Activated CD4-positive, alpha-beta T cell treated with anti-CD3 and anti-CD28 coated beads for 4 hours (primary cell): ENCODE measurements at places on chromosomes 11 and 22.

DNA sequence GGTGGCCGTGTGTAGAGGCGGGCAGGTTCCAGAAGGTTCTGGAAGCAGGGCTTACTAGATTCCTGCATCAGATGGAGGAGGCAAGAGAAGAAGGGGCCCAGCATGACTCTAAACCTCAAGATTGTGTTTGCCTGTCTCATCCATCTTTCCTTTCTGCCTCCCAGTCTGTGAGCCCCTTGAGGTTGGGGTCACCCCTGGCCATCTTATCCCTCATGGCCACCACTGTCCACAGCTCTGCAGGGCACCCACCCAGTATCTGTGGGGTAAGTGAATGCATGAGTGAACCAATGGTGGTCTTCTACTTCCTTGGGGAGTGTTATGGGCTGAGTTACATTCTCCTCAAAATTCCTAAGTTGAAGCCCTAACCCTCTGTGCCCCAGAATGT lies 79.3 kb downstream of the MYEOV start:
- DNase-seq, result no peak

DNA sequence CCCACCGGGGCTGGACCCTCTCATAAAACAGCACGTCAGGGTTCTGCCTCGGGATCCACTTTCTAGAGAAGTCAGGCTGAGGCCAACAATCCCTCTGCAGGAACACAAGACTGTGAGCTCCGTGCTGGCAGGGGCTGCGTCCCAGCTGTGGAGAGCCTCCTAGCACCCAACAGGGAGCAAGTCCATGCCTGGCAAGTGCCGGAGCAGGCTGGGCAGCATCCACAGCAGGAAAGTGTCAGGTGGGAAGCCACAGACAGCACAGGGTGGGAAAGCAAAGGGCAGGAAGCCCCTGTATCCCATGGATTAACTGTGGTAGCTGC lies 682.3 kb downstream of the TBC1D22A start:
- no peak for DNase-seq

GRCh38 chr11:105315287-105315686 lies 175.7 kb upstream of the CARD18 start:
- DNase-seq, result no peak

GRCh38 chr11:112771851-112772250 lies 189.4 kb upstream of the NCAM1 start:
- DNase-seq, result no peak

- DNase-seq, result no peak
Measured at GRCh38 chr11:88043149-88043548, 132.1 kb downstream of the RAB38 start.

DNA sequence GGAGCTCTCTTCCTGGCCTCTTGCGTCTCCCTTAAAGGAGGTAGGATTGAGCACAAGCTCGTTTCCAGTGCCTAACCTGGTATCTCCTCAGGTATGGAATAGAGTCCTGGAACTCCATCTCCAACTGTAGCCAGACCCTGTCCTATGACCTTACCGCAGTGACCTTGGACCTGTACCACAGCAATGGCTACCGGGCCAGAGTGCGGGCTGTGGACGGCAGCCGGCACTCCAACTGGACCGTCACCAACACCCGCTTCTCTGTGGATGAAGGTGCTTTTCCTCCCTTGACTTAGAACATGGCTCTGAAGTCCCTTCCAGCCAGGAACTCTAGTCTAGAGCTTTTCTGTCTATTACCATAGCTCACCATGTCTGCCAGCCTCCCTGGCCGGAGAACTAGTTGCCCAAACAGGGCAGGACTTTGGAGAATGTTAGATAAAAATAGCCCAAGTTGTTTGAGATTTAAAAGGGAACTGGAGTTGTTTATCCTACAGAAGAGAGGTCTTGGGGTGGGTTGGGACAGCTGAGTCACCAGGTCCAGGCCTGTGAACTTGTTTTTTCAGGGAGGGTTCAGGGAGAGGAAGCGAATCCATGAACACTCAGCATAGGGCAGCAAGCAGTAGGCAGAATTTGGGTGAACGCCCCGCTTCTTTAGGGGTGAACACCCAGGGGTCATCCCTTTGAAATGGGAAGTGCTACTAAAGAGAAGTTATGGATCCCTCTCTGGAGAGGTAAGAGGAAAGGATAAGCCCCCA lies 3.3 kb downstream of the IL10RA start:
- DNase-seq, result no peak

DNA sequence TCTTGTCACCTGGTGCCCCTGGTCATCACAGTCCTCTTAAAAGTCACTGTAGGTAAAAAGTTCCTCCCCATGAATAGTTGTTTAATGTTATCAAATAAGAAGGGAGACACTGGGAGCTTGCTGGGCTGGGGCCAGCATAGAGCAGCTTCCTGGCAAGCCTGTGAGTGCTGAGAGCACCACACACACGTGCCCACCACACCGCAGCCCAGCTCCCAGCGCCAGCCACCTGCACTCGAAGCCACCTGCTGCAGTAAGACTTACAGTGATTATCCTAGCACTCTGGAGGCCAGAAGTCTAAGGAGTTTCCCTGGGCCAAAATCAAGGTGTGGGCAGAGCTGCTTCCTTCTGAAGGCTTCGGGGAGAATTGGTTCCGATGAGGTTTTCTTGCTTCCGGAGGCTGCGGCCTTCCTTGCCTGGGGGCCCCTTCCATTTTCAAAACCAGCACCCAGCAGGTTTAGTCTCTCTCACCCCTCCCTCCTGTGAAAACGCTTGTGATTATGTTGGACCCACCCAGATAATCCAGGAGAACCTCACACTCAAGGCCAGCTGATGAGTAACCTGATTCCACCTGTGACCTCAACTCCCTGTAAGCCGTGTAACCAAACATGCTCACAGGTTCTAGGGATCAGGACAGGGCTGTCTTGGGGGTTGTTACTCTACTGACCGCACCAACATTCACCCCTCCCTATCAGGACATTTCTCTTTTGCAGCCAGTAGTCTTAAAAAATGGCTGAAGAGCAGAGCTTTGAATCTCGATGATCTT lies 687.2 kb downstream of the TBC1D22A start:
- DNase-seq, result no peak

DNA sequence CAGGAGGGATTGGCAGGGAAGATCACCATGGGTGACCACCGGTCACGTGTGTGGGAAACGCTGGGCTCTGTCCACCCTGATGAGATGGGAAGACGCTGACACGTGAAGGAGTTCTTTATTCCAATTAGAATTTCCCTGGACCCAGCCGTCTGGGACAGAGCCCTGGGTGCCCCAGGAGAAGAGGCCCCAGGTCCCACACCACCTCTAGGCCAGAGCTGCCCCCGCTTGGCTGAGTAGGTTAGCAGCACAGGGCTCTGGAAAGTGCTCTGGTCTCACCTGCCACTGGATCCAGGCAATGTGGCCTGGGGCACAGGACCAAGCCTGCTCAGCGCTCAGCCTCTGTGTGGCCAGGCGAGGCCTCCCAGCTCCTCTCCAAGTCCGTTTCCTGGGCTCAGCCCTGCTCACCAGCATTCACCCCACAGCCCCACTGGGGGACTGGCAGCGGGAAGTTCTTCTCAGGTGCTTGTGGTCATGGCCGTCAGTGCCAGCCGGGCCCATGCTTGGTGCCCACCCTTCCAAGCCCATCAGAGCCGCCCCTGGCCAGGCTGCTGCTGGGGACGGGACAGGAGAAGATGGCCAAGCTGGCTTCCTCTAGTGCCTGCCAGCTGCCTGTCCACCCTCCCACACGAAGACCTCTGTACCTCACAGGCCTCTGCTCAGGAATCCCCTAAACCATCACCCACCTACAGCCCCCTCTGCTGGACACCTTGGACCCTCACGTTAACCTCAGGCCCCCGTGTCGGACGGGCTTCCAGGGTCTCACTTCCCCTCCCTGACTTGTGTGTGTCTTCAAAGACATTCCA lies 62.5 kb upstream of the FGF3 start:
- no peak for DNase-seq

- peak; percentile 76 for DNase-seq
Measured at GRCh38 chr11:727859-728748, 19.2 kb upstream of the TALDO1 start.

- DNase-seq, result peak; percentile 61
Measured at GRCh38 chr11:2271077-2271326, 614 bp upstream of the ASCL2 start.

- no peak for DNase-seq
Measured at GRCh38 chr11:121435551-121436511, 16.3 kb upstream of the SORL1 start.

- no peak for DNase-seq
Measured at GRCh38 chr11:83205608-83206185, 12.2 kb downstream of the ANKRD42 start.

DNA sequence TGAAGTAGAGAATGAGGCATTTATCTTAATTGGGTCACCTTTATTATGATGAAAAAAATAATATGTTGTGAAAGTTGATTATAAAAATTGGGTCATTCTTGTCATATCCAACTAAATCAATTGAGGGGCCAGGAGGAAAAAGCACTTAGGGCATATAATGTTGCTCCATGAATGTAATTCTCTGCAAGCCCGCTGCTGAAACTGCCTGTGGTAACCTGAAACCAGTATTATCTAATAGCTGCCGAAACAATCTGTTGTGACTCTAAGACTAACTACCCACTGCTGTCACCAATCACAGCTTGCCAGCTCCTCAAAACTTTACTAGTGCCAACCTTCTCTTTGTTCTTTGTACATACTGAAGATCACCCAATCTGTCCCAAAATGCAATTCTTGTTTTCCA lies 115.8 kb downstream of the ATG16L2 start:
- DNase-seq, result no peak

- peak; percentile 60 for DNase-seq
Measured at GRCh38 chr11:75445315-75445953, 12.4 kb upstream of the KLHL35 start.

- DNase-seq, result no peak
Measured at GRCh38 chr11:119509969-119510401, 87.0 kb upstream of the THY1 start.

- DNase-seq, result peak; percentile 4
Measured at GRCh38 chr22:19419464-19420178, 11.9 kb downstream of the HIRA start.

GRCh38 chr22:49629586-49630447 lies 197.9 kb downstream of the BRD1 start:
- DNase-seq, result no peak

GRCh38 chr11:127862406-127862805 lies 725.0 kb downstream of the ETS1 start:
- DNase-seq, result no peak

DNA sequence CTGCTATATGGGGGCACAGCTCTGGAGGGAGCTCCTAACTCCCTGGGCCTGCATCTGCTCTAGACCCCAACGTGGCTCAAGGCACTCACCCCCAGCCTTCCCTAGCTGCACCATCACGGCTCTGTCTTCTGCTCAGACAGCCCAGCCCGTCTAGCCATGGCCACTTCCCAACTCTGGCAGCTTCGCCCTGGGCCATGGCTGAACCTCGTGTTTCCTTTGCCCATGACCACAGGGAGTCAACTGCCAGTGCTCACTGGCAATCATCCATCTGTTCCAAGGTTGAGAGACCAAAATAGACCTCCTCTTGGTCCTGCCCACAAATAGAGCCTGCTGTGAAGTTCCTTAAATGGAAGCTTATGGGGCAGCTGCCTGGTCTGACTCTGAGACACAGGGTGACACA lies 5.4 kb downstream of the LMO1 start:
- no peak for DNase-seq

- DNase-seq, result no peak
Measured at GRCh38 chr11:35066783-35067423, 72.1 kb upstream of the CD44 start.

DNA sequence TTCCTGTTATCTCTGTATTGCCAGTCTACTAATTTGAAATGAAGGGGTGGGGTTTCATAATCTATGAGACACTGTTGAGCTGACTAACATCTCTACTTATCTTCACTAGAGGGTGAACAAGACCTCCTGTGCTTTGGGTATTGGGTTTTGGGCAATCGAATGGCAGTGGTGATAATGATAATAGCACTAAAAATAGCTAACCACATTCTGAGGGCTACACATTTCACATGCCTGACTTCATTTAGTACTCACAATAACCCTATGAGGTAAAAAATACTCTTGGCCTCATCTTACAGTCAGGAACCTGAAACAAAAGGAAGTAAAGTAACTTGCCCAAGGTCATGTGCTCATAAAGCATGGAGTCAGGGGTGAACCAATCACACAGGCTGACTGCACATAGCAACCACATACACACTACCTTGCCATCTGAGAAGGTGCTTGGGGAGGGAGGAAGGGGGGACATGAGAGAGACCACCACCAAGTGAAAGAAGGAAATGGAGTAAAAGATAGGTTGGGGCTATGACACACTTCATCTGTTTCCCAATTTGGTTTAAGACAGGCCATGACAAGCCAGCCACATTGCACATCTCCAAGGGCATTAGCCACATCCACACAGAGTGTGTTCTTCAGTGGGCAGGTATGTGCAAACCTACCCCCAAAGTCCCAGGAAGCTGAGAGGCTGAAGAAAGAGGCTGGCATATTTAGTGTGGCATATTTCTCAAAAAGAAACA lies 387.6 kb upstream of the DDI1 start:
- no peak for DNase-seq

DNA sequence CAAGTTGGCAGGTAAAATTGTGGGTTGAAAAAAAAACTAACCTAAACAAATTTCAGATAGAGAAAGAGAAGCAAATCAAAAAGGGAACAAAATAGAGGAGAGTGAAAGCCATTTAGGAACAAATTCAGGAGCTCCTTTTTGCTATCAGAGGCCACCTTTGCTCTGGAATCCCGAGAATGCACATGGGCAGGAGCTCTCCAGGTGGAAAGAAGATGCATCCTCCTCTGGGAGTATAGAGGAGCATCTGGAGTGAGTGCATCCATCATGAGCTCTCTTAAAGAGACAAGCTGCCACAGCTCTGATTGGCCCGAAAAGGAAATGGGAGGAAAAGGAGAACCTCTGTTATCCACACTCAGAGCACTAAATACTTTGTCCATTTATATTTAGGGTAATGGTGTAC lies 26.3 kb downstream of the MRGPRX1 start:
- DNase-seq, result no peak

- no peak for DNase-seq
Measured at GRCh38 chr11:22989371-22989770, 129.1 kb upstream of the CCDC179 start.

DNA sequence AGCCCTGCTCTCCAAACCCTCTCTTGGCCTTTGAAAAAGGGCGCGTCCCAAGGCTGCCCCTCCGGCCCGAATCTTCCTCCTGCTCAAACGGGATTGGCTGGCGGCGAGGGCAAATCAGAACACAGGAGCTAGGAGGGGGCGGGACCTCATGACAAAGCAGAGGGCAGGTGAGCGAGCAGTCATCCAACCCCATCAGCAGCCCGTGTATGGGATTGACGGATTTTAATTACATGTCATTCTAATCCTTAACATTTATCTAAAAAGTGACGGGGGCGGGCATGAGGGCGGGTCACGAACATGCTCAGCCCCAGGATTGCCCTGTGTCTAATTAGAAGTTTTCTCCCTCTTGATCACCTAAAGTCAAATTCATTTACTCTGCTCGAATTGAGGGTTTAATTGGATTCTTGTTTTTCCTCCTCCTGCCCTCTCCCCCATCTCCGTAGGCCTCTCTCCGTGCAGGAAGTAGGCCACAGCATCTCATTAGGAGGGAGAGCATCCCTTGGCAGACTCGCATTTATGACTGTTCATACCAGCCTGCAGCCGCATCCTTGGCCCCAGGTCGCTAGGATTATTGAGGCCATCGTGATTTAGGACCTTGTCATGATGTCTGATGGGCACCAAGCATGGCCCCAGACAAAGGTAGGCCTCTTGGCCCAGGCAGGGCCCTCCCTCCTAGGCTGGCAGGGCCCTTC lies 147.1 kb downstream of the CHST1 start:
- DNase-seq, result no peak
